ENCODE measurements at places on chromosomes 1 and 21.

DNA sequence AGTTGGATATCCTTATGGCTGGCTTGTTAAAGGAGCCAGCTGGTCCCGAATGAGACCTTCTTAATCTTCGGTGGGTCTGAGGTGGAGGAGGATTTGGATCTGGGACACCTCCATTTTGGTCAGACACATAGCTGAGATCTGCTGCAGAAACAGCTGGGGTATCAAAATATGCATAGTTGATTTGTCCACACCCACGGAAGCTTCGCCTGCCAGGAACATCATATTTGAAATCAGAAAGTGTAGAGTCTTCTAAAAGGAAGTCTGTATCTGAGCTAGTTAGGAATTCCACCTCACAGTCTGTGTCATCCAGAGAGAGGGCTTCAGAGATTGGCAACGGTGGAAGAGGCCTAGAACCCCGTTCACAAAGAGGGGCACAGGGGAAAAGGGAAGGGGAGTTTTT is 12.3 kb downstream of the ERRFI1 start:
- DNase-seq = no peak

GRCh38 chr21:26118938-26119540 is 51.5 kb downstream of the APP start:
- no peak for DNase-seq

- DNase-seq = no peak
These were observed 56.0 kb downstream of the CD46 start for GRCh38 chr1:207807690-207808321.

- DNase-seq = peak; percentile 72
These were observed 33.5 kb upstream of the UTS2 start for GRCh38 chr1:7886405-7886745.

DNA sequence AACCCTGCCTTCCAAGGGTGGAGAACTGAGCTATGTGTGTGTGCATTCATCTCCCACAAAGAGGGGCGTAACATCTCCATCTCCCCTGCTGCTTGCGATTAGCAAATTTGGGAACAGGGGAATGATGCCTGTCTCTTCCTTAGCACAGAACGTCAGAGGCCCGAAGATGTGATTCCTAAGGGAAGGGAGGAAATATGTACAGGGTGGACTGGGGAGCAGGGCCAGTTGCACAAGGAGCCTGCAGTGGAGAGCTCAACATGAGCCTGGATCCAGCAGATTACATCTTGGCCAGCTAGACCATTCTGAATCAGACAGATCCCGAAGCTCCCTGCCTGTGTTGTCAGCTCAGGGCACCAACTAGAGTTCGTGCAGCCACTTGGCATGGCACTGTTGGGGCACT is 118.1 kb downstream of the NGF start:
- DNase-seq = no peak

DNA sequence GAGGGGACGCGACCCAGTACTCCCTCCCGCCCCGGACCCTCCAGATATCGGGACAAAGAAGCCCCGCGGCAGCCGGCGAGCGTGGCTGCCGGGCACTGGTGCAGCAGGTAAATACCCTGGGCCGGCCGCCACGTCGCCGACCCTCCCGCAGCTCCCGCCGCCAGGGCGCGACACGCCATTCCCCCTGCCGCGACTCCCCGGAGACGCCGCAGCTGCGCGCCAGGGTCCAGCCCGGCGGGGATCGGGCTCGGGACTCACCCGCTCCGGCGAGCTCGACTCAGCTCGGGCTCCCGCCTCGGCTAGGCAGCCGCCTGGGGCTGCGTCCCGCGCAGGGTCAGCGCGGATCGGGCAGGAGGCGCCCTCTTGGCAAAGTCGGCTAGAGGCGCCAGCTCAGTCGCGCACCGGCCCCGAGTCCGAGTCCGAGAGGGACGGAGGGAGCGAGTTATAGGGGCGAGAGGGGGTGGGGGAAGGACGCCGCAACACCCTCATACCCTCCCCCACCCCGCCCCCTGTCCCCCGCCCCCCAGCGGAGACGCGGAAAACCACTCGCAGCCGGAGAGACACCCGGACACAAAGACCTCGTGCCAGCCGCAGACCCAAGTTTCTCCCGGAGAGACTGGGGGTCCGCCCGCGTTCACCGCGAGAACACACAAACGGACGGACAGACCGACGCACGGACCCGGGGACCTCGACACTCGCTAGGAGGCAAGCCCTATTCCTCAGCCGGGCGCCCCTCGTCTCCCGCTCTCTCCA is 985 bp downstream of the SYT6 start:
- no peak for DNase-seq

DNA sequence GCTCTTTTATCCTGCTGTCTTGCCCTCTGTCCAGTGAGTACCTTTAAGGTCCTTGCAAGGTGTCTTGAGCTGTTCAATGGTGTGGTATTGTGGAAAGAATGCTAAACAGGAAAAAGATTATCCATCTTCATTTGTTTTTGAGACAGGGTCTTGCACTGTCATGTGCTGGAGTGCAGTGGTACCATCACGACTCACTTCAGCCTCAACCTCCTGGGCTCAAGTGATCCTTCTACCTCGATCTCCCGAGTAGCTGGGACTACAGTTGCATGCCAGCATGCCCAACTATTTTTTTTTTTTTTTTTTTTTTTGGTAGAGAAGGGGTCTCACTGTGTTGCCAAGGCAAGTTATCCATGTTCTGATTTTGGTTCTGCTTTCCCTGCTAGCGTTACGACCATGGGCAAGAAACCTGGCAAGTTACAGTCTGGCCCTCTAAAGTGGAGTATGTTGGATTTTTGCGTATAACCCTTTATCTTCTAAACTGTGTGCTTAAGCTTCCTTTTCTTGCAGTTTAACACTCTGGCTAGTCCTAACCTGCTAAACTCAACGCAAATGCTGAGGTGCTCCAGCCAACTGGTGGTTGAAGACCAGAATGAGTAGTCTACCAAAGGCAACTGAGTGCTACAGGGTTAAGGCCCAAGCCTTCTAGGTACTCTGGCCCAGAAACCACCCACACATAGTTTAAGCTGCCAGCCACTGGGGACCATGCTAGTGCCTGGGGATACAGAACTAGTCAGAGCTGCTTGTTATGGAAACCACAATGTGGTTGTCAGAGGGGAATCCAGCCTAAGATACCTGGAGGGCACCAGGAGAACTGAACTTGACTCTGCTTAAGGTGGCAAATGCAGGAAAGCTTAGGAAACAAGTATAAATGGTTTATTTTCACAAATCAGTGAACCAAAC is 7.9 kb downstream of the RPL11 start:
- no peak for DNase-seq

DNA sequence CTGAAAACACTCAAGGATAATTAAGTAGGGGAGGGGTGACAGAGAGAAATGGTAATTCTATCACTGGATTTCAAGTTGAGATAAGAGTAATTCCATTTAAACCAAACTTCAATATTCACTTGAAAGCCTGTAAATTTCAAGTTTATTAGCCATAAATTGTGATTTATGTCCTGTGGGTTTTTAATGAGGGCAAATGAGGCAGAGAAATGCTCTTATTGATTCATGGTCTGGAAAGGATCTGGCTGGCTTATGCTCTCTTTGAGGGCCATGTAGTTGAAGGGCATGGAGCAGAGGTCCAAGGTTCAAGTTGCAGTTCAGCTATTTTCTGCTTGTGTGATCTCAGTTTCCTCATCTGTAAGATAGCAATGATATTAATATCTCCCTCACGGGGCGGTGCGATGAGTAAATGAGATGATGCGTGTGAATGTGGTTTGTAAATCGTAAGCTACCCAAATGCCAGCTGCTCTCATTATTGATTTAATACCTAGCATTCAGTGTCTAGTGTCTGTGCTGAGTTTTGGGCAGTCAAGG is 12.3 kb downstream of the OLFML3 start:
- DNase-seq = no peak

DNA sequence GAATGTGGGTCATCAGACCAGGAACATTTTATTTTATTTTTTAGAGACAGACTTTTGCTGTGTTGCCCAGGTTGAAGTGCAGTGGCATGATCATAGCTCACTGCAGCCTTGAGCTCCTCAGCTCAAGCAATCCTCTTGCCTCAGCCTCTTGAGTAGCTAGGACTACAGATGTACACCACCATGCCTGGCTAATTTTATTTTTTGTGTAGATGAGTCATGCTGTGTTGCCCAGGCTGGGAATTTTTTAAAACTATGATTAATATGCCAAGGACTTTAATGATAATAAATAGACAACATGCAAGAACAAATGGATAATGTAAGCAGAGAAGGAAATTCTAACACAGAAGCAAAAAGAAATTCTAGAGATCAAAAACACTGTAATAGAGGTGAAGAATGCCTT is 142.4 kb downstream of the AK5 start:
- no peak for DNase-seq

DNA sequence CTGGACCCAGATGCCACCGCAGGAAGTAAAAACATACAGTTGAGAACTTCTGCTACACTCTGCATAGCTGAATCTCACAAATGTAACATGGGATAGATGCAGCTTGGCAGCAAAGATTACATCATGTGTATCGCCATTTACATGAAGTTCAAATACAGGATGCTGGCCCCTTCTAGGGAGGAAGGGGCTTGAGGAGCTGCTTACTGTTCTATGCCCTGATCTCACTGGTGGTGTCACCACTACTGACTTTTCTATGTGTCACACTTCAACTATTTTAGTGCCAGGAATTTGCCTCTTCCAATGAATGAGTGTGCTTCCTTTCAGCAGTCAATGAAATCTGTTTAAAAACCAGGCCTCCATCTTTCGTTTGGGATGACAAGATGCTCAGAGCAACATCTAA is 31.1 kb downstream of the MRAP start:
- DNase-seq = no peak

DNA sequence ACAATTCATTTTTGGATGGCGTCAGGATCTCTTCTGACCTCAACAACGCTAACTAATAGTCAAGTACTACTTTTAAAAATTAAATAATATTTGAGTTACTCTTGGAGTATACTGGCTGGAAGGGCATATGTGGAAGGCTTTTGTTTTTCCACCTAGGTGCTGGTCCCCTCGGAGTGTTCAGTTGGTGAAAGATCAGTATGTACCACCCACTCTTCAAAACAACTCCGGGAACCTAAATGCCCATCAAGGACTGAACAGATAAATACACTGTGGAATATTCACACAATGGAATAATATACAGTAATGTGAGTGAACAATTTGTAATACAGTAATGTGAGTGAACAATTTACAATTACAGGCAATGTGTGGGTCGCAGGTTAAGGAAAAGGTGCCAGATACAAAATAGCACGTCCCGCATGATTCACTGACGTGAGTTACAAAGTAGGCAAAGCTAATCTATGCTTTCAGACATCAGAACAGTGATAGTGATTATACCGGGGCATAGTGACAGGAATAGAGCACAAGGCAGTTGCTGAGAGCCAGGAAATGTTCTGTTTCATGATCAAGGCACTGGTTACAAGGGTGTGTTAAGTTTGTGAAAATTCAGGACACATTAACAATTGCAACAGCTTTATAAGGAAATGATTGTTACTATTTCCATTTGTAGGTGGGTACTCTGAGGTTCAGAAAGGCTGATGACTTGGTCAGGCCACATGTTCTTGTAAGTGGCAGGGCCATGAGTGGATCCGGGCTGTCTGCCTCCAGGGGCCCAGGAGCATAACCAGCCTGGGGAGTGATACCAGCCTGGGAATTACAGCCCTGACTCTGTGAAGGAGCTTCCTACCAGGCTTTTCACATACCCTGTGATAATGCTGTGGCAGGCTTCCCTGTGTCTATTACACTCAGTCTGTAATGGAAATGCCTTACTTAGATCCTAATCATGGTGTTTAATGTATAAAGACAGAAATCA is 59.3 kb upstream of the ABCD3 start:
- DNase-seq = no peak

GRCh38 chr1:39995973-39996393 is 41.0 kb downstream of the MFSD2A start:
- DNase-seq = no peak

GRCh38 chr1:46557403-46557802 is 6.0 kb upstream of the KNCN start:
- DNase-seq = no peak

DNA sequence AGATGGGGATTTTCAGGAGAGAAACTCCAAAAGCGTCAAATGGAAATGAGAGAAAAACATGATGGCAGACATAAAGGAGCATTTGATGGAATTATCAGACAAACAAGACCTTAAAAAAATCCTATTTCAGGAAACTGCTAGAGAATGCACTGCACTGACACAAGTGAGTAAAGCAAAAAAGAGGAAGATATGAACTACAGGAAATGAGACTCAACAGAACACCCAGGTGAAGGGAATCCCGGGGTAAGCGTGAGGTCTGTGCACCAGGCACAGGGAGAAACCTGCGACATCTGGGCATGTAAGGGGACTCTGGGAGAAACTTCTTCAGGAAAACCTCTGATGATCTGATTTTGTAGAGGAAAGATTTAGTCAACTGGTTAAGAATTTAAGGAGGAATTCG is 2.8 kb downstream of the TARBP1 start:
- no peak for DNase-seq

- no peak for DNase-seq
These were observed 137.9 kb upstream of the F3 start for GRCh38 chr1:94679332-94680038.

- DNase-seq = no peak
These were observed 39.7 kb downstream of the HUNK start for GRCh38 chr21:31912501-31912900.

GRCh38 chr1:216887032-216887431 is 163.8 kb upstream of the ESRRG start:
- DNase-seq = no peak

DNA sequence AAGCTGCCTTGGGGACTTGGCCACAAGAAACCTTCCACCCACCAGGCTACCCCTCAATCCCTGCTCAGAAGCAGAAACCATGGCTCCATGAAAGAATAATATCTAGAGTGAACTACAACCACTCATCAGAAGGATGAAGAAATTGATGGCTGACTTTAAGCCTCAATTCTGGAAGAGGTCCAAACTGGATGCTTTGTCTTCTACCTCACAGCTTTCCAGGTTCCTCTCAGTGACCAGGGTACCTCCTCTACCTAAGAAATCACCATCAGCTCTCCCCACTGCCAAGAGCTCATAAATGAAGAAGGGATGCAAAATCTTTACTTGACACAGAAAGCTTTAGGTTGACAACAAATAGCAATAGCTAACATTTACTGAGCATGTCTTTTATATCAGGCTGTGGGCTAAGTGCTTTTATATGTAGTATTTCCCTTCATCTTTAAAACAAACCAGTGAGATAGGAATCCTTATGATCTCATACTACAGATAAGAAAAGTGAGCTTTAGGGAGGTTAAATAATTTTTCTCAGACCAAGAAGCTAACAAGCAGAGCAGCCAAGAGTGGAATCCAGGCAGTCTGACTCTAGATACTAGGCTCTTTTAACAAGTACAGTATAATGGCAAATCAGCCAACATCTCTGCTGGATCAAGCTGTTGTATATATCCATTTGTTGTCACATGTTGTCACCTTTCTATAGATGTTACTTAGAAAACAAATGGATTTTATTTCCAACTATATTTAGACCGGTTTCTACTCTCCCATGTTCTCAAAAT is 243.0 kb upstream of the SGIP1 start:
- no peak for DNase-seq

GRCh38 chr1:94411237-94411636 is 7.0 kb upstream of the ABCD3 start:
- DNase-seq = no peak

GRCh38 chr1:43286533-43286932 is 1.2 kb upstream of the C1orf210 start:
- DNase-seq = no peak
